Fibroblast of skin of right biceps (primary cell): ENCODE measurements at places on chromosomes 7 and 10.

DNA sequence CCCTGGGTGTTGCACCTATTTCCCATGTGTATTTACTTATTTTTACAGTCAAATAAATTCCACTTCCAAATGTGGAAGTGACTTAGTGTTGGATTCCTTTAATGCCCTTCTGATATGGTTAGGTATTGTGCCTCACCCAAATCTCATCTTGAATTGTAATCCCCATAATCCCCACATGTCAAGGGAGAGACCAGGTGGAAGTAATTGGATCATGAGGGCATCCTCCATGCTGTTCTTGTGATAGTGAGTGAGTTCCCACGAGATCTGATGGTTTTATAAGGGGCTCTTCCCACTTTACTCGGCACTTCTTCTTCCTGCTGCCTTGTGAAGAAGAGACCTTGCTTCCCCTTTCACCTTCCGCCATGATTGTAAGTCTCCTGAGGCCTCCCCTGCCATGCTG lies 136.9 kb downstream of the SNX10 start:
- DNase-seq, result no peak

GRCh38 chr7:4733936-4734528 lies 41.4 kb upstream of the AP5Z1 start:
- no peak for DNase-seq

- no peak for DNase-seq
Observed at GRCh38 chr10:78417425-78418370, 384.0 kb downstream of the RPS24 start.

DNA sequence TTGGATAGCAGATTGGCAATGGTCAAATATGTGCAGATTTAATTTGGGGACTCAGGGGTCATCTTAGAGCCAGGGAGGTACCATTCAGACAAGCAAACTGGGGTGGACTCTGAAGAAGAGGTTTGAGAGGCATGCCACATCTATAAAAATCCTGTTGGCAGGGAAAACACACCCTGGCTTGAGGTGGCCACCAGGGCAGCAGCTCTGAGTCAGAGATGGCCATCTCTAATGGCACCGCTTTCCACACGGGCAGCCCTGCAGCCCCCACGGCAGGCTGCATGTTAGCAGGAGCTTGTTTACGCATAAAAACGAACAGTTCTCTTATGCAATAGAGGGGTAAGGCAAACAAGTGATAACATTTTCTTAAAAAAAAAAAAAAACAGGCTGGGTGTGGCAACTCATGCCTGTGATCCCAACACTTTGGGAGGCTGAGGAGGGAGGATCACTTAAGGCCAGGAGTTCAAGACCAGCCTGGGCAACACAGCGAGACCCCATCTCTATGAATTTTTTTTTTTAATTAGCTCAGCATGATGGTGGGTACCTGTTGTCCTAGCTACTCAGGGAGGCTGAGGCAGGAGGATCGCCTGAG lies 14.9 kb downstream of the DLG5 start:
- DNase-seq, result no peak

DNA sequence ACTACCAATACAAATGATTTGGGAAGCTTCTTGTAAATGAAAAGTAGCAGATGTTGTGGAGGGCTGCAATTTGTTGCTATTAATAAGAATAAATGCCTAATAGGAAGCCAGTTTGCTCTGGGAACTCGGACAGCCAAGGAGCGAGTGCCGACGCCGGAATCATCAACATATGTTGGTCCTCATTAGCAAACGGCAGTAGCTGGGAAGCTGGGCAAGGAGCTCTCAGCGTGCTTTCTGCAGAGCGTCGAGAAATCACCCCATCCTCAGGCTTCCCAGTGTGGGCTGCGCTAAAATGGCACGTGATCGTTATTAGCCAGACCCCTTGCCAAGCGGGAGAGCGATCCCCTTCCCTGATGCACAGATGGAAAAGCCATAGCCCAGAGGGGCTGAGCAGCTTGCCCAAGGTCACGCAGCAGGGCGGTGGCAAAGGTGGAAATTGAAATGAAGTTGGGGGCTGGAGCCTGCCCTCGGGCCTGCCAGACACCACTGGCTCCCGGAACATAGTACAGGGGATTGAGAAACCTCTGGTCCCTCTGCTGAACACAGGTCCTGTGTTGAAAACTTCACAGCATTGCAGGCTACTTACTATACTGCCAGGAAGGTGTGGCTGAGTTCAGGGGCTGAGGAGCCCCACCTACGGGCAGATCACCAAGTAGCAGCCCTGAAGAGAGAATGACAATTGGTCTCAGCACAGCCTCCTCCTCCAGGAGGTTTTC lies 326.9 kb downstream of the PLXNA4 start:
- peak; percentile 55 for DNase-seq

DNA sequence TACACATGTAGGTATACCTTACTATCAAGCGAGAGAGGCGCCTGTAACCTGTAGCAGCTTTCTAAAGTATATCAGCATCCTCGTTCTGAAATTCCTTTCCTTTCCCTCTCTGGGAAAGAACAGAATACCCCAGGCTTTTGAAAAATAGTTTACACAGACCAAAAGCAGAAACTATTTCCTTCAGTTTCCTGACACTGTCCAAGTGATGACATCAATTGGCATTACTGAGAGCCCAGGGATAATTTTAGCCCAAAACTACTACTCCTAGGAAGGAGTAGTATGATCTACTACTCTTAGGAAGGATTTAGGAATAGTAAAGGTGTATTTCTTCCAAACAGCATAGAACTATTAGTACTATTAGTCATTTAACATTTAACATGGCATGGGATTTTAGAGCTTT lies 6.0 kb downstream of the GNG11 start:
- no peak for DNase-seq

- peak; percentile 94 for DNase-seq
Observed at GRCh38 chr10:76202777-76203176, 771.4 kb downstream of the LRMDA start.

DNA sequence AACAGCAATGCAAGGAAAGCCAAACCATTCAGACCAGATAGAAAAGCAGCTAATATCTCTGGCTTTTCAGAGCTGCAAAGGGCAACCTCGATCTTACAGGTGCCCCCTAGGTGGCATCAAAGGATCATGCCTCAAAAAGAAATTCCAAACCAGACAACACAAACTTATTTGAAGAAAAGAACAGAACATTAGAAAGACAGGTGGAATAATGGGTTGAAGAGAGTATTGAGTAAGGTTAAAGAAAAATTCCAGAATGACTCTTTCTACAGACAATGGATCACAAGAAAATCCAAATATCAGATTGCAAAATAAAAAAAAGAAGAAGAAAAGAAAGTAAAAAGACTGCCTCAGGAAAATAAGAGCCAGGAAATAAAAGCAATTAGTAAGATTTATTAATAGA lies 213.7 kb downstream of the ELMO1 start:
- no peak for DNase-seq

DNA sequence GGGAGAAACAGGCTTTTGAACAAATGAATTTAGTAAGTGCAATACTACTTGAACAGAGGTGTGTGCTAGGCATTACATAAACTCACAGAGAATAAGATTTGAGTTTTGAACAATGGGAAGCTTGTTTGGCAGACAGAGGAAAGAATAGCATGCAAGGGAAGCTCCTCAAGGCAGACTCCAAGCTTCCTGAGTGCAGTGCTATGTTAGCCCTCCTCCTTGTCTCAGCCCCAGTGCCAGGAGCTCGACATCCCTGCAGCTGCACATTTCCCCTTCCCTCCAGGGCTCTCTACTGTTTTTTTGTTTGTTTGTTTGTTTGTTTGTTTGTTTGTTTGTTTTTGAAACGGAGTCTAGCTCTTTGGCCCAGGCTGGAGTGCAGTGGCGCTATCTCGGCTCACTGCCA lies 237.5 kb downstream of the IPMK start:
- no peak for DNase-seq

DNA sequence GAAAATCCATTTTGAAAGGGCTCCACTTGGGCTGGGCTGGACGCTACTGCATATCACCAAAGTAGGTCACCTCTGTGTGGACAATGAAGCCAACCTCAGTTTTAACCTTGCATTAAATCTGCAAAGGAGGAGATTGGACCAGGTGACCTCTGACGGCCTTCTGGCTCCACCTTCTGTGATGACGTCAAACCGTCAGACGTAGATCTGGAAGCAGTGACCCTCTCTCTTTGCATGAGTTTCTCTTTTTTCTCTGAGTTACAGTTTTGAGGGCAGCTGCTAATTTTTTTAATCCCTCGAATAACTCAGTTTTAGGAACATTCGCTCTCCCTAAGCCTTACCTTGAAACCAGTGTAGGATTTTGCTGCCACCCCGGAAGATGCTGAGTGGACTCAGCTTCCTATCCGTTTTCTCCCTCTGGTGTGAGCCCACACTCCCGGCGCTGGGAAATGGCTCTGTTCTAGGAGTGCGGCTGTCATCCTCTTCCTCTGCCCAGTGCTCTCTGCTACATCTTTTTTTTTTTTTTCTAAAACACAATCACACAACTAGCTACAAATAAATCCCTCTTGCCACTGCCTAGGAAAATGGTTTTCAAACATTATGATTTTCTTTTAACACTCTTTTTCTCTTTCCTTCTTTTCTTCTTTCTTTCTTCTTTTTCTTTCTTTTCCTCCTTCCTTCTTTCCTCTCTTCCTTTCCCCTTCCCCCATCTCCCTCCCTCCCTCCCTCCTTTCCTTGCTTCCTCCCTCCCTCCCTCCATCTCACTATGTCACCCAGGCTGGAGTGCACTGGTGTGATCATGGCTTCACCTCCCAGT lies 27.7 kb upstream of the NMT2 start:
- no peak for DNase-seq

DNA sequence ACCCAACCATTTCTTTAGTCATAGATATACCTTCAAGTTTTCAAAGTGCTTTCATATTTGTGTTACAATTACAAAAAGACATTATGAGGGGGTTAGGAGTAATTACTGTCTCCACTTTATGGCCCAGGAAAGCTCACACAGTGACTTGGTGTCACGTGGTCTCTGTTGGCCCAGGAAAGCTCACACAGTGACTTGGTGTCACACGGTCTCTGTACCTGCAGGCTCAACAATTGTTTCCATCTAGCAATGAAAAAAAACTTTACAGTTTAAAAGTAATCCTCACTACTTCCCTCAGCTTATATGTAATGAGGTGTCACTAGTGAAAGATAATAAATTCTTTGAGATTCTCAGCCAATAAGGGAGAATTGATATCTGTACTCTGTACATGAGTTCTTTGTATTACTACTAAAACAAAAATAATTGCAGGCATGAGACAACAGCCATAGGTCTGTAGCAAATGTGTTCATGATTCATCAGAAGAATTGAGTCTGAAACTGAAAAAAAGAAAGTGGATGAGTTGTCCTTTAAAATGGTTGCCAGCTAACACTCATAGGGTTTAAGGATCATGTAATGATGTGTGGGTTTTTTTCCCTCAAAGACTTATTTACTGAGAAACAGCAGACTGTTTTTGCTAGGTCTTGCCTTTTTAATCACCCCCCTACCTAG lies 10.9 kb downstream of the OGDH start:
- peak; percentile 67 for DNase-seq

DNA sequence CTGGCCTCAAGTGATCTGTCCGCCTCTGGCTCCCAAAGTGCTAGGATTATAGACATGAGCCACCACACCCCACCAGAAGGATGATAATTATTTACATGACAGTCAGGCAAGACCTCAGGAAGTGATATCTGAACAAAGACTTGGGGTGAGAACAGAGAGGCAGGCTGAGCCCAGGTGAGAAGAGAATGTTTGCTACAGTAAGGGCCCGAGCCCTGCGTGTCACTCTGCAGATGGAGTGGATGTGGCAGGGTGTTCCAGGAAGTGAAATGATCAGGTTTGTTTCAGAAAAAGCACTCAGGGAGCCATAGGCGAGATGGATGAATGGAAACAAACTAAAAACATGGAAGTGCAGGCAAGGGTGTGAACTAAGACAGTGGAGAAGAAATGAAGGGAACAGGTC lies 22.2 kb downstream of the SFMBT2 start:
- no peak for DNase-seq

DNA sequence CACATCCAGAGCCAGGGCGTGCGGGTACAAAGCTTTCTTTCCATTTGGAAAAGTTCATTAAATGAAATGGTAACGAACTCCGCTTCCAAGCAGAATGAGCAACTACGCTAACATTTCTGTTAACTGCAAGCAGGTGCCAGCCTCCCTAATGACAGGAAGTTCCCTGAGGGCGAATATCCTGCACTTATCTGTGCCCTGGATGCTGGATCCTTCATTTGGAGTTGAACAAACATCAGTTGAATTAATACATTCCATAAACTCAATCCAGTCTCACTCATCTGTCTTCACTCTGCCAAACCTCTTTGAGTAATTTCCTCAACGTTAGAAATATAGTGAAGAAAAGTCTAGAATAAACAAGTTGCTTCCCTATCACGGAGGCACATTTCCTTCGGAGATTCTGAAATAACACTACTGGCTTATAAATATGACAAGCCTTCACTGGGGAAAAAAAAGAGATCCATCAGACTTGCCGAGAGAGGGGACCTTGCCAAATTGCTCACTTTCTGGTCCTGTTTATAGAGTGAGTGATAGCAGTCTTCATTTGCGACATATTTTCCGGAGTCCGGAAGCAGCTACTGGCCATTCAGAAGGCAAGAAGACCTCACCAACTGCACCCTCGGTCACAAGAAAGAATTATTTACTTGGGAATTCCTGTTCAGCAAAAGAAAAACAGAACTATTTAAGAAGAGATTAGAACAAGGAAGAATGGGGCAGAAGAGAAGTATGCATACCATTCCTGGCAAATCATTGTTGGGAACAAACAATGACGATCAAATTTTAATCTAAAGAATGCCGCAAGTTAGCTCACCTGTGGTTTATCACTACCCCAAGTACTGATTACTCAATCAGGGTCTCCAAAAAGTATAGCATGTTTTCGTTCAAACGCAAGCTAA lies 196.4 kb downstream of the FAM107B start:
- peak; percentile 46 for DNase-seq

DNA sequence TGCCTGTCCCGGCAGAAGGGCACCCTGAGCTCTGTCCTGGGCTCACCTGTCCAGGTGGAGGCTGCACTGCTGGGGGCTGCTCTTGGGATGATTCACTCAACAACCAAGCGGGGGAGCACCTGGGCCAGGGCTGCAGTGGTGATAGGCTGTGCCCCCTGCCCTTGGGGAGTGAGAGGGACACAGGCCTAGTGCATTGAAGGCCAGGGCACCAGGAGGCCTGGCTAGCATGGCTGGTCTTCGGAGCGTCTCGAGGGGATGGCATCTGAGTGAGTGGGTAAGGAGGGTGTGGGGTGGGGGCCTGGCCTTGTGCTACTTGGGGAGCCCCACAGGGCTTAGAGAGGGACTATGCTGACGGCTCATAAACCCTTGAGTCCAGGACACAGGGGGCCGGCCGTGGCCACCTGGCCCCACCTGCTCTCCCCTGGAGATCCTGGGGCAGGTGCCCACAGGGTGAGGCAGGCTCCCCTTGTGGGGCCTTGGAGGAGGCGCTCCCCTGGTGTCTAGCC lies 3.1 kb downstream of the PWWP2B start:
- DNase-seq, result no peak

GRCh38 chr10:65894961-65895360 lies 1030.9 kb upstream of the LRRTM3 start:
- DNase-seq, result no peak

DNA sequence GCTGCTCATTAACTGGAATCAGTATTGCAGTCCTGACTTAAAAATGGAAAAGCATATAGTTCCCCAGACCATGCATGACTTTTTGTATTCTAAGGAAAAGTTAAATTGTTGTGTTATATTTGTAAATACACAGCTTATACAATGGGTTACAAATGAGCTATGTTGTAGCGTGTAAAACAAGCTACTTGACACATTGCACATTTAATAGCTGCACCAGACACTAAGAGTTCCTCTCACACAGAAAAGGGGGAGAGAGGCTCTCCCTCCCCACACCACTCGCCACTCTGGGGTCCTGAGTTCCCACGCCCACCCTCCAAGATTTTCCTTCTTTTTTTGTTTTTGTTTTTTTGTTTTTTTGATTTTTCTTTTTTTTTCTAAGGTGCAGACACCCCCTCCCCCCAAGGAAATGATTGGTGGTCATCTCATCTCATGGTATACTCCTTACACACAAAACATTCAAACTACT lies 6.3 kb downstream of the KLF6 start:
- no peak for DNase-seq
